ENCODE measurements at places on chromosomes 7 and 10.

GRCh38 chr10:133272964-133273420 is 3.7 kb downstream of the ADAM8 start:
- DNase-seq: no peak

GRCh38 chr10:60537697-60538096 is 148.0 kb upstream of the ANK3 start:
- no peak for DNase-seq

- no peak for DNase-seq
Observed at GRCh38 chr10:76310588-76311080, 879.2 kb downstream of the LRMDA start.

- no peak for DNase-seq
Observed at GRCh38 chr10:72392571-72392970, 37.9 kb upstream of the DNAJB12 start.

DNA sequence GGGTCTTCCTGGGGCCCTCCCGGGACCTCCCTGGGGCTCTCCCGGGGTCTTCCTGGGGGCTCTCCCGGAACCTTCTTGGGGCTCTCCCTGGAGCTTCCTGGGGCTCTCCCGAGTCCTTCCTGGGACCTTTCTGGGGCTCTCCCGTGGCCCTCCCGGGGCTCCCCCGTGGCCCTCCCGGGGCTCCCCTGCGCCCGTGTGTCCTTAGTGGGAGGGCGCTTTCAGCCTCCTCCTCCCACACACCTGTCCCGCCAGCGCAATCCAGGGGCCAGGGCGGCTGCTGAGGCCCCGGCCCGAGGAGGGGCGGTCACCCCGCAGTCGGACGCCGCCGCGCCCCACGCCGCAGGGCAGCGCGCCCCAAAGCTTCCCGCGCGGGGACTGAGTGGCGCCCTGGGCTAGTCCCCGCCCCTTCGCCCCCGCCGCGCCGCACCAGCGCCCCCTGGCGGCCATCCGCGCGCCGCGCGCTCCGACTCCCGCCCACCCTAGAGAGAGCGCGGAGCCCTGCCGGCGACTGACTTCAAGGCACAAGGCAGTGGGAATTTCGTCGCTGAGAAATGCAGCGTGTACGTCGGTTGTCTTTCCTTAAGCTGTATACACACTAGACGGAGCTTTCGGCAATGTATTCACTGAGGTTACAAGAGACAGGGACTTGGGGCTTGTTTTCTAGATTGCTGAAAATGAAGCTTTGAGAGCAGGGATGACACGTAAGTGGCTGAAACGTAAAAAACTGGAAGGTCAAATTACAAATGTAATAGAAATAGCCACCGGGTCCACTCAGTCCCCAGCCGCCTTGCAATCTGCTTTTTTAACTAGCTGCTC is 47.1 kb downstream of the INSIG1 start:
- DNase-seq: peak; percentile 58

GRCh38 chr7:47497367-47498096 is 84.4 kb downstream of the TNS3 start:
- peak; percentile 69 for DNase-seq

GRCh38 chr7:157612664-157613561 is 276.1 kb downstream of the DNAJB6 start:
- DNase-seq: no peak

DNA sequence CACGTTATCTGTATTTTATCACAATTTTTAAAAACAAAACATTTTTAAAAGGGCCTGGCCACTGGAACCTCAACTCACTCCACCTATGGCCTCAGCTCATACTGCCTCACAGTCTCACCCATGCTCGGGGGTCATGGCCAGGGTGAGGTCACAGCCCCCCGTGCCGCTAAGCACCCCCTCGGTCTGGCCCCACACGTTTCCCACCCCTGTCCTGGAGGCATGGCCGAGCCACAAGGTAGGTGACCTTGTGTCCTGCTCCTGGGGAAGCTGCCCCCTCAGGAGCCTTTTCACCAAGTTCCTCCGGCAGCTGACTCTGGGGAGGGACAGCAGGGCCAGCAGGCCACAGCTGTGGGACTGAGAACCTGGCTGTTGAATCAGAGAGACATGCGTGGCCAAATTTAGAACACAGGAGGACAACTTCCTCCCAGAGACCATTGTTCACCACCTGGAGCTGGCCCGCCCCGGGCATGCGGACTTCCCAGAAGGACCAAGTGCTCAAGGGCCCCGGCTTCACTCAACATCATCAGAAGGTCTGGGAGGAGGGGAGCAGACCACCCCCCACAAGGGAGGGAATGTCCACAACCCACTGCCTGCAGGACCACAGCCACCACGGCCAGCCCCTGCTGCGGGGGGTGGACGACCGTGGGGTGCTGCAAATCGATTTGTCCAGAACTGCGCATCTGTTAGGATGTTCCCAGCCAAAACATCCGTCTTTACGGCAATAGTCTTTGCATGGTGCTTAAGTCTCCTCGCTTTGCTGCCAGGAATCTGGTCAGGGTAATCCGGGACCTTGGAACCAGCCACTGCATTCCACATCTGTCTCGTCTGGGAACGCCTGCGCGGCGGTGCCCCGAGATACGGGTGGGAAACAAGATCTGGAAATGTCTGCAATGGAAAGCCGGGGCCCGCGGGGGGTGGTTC is 48.6 kb upstream of the PDGFA start:
- DNase-seq: peak; percentile 82

GRCh38 chr10:9209105-9209798 is 1154.8 kb downstream of the GATA3 start:
- peak; percentile 56 for DNase-seq

- DNase-seq: peak; percentile 17
Observed at GRCh38 chr7:132270517-132270916, 305.8 kb downstream of the PLXNA4 start.

DNA sequence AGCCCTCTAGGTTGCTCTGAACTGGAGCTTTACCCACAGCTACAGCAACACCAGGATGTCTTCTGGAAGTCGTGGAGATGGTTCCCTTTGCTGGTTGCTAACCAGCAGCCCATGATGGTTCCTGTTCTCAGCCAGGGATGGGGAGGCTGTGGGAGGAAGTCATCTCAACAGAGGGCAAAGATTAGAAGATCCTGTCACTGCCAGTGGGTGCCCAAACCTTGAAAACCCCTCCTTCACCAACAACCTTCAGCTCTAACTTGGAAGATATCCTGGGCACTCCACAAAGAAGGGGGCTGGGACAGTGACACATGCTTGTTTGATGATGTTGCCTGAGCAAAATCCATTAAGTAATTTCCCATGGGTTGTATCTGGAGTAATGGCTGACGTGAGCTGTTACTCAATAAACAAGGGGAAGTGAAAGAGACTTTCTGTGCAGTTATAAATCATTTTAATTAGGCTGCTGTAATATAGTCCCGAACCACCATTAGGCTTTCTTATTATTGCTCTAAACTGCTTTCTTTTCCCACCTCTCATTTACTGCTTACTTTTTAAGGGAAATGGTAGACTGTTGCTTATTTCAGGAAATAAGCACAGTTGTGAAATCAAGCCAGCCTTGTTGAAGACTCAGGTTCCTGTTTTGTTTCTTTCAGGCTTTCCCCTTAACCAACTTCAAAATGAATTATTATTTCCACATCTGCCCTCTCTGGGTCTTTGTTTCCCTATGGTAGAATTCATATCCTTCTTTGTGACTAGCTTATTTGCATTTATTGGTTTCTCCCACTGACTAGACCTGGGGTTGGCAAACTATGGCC is 124.8 kb downstream of the PPP1R17 start:
- peak; percentile 63 for DNase-seq

GRCh38 chr7:138295049-138295637 is 164.9 kb upstream of the TRIM24 start:
- DNase-seq: no peak

- DNase-seq: peak; percentile 30
Observed at GRCh38 chr10:118045158-118045836, 1.4 kb downstream of the RAB11FIP2 start.

GRCh38 chr7:98346515-98347069 is 54.3 kb downstream of the BAIAP2L1 start:
- no peak for DNase-seq

GRCh38 chr10:129694184-129694583 is 227.1 kb downstream of the MGMT start:
- DNase-seq: no peak

DNA sequence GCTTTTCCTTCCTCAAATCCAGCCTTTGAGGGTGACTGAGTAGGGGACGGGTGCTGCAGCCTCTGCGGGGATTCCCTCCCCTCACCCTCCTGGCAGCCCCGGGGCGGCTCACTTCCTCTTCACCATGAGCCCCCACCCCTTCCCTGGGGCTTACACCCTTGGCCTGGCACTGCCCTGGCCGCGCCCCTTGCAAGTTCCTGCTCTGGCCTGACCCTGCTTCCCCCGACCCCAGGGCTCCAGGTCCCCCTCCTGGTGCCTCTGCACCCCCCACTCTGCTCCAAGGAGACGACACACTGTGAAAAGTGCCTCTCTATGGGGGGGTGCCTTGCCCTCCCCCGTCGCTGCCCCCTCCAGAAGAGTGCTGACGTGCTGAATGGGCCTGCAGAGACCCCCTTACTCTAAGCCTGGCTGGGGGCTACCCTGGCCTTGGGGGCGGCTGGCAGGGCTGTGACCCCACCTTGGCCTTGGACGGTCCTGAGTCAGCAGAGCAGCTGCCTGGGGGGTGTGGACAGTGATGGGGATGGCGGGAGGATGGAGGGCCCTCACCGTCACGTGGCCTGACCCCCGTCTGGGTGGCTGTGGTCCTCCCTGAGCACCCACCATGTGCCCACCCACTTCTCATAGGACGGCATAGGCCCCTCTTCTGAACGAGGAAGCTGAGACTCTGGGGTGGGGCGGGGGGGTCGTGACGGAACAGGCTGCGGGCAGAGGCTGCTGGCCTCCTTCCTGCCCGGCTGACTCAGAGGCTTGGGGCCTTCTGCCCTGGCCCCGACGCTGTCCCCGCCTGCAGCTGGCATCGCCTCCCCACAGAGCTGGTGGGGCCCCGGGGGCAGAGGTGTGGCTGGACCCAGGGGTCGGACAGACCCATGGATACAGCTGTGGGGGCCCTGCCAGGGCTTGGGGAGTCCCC is 9.8 kb downstream of the LFNG start:
- DNase-seq: peak; percentile 60

GRCh38 chr7:105307163-105307672 is 81.5 kb downstream of the SRPK2 start:
- no peak for DNase-seq

DNA sequence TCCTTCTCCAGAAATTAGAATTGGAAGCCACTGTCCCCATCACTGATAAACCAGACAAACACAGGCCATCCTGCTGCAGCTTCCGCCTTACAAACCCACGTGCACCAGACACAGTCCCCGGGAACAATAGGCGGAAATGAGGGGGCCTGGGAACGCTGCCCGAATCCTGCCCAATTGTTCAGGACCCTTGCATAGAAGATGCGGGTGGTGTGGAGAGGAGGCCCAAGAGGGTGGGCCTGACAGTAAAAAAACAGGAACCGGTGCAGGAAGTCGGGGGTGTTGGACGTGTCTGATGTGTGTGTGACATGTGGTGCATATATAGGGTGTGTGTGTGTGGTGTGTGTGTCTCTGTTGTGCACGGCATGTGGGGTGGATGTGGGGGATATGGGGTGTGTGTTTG is 26.5 kb upstream of the CHST15 start:
- no peak for DNase-seq

DNA sequence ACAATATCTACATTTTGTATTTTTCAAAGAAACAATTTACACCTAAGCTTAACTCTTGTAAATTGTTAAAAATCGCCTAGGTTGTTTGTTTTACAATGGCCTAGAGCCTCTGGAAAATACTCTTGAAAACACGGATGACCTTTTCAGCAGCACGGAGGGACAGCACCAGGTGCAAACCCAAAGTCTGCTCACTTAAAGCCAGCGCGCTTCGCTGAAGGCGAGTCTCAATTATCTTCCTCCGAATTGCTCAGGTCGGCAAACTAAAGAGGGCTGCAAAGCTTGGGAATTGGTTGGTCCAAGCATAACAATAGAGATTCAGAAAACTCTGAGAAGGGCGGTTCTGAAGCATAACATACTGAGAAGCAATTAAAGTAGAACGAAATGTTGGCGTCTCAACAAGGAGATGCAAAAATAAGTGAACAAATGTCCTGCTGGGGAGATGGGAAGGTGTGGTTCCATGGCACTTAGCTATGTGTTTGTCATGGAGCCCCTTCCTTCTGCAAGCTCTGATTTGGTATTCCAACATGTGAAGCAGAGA is 139.9 kb upstream of the PITRM1 start:
- no peak for DNase-seq

- no peak for DNase-seq
Observed at GRCh38 chr7:108253275-108254044, 123.3 kb upstream of the LAMB4 start.

- no peak for DNase-seq
Observed at GRCh38 chr7:28323833-28324232, 88.5 kb upstream of the CREB5 start.

GRCh38 chr10:101997803-101998202 is 58.2 kb downstream of the ARMH3 start:
- DNase-seq: no peak

GRCh38 chr7:985915-986741 is 3.1 kb downstream of the CYP2W1 start:
- peak; percentile 55 for DNase-seq

DNA sequence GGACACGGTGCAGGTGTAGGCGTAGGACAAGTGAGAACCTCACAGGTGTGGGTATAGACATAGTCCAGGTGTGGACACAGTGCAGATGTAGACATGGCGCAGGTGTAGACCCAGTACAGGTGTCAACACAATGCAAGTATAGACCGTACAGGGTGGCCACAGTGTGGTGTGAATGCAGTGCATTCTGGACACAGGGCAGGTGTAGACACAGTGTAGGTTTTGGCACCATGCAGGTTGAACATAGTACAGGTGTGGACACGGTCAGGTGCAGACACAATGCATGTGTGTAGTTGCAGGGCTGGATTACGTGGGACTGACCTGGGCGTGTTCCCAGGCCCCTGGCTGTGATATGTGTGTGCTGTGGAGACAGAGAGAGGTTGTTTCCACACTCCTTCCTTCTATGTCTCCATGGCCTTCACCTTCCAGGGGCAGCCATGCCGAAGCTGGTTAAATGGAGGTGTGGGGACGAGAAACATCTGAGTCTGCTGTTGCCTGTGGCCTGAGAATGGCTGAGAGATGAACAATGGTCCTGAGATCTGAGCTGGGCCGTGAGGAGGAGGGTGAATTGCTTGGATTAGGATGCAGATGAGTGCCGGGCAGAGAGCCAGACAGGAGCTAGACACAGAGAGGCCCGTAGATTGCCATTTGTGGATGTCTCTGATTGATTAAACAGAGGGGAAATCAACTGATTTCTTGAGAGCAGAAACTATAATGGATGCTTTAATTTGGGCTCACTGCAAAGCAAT is 343.9 kb upstream of the SHH start:
- DNase-seq: no peak

- DNase-seq: peak; percentile 24
Observed at GRCh38 chr10:70255329-70256299, 22.4 kb upstream of the PPA1 start.
